ENCODE measurements at places on chromosomes 5 and 9. TPM values are rescaled to one million over a fixed set of nuclear protein-coding genes. Genes with fewer than 3 reads are reported as not detected.
A peak's percentile ranks its signal among the peaks of the same experiment; 100 is the strongest.

- H3K4me1 ChIP-seq: no peaks in the 10 kb centered on the region
- H3K4me3 ChIP-seq: no peak overlapping the region
- no peaks in the 10 kb centered on the region for H3K27me3 ChIP-seq
- DNase-seq: no peak
Observed at GRCh38 chr9:10875752-10876151, 262.9 kb upstream of the PTPRD start.

- no peak overlapping the region for H3K27ac ChIP-seq
- DNase-seq: no peak
- H3K4me1 ChIP-seq: no peaks in the 10 kb centered on the region
- no peaks in the 10 kb centered on the region for H3K36me3 ChIP-seq
- H3K4me3 ChIP-seq: no peak overlapping the region
Observed at GRCh38 chr9:4515958-4516375, 25.7 kb downstream of the SLC1A1 start.

GRCh38 chr5:96758621-96759020, 49.1 kb downstream of the ERAP1 start:
- H3K4me1 ChIP-seq: no peaks in the 10 kb centered on the region
- no peak overlapping the region for H3K27ac ChIP-seq
- DNase-seq: no peak
- peaks cover 98% of the 10 kb centered on the region for H3K36me3 ChIP-seq
- no peak overlapping the region for H3K4me3 ChIP-seq
- no peaks in the 10 kb centered on the region for H3K27me3 ChIP-seq

DNA sequence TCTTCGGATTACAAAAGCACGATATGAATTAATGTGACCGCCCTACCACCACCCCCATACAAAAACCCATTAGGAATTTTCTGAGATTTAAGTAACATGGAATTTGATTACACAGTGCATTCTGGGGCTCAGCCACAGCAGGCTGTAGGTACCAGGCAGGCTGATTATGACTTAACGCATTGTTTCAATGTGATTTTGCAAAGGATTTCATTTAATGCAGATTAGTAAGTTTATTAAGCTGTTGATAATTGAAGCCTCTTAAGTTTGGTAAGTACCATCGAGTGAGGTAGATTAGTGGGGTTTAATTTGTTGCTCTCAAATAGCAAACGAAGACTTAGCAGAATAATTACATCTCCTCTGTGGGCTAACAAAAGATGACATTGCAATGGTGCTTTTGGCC, 240.1 kb downstream of the TRPM3 start:
- no peaks in the 10 kb centered on the region for H3K4me1 ChIP-seq
- no peak for DNase-seq
- H3K4me3 ChIP-seq: no peak overlapping the region
- H3K27me3 ChIP-seq: no peaks in the 10 kb centered on the region
- H3K36me3 ChIP-seq: no peaks in the 10 kb centered on the region
- no peak overlapping the region for H3K27ac ChIP-seq

DNA sequence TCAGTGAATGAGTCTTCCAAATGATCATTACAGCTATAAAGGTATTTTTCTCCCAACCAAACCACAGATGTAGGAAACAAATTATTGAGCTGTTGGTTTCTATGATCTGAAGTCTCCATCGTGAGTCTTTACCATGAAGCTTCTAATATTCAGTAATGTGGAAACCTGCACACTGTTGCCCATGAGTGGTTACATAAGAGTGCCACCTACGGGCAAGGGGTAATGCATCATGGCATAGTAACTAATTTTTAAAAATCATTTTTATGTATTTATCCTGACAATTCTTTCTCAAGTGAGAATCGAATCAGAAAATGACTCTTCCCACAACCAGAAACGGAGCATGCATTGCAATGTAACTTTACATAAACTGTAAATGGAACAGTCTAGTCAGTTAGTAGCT, 282.5 kb upstream of the SMARCA2 start:
- no peak overlapping the region for H3K27ac ChIP-seq
- no peaks in the 10 kb centered on the region for H3K27me3 ChIP-seq
- H3K36me3 ChIP-seq: no peaks in the 10 kb centered on the region

DNA sequence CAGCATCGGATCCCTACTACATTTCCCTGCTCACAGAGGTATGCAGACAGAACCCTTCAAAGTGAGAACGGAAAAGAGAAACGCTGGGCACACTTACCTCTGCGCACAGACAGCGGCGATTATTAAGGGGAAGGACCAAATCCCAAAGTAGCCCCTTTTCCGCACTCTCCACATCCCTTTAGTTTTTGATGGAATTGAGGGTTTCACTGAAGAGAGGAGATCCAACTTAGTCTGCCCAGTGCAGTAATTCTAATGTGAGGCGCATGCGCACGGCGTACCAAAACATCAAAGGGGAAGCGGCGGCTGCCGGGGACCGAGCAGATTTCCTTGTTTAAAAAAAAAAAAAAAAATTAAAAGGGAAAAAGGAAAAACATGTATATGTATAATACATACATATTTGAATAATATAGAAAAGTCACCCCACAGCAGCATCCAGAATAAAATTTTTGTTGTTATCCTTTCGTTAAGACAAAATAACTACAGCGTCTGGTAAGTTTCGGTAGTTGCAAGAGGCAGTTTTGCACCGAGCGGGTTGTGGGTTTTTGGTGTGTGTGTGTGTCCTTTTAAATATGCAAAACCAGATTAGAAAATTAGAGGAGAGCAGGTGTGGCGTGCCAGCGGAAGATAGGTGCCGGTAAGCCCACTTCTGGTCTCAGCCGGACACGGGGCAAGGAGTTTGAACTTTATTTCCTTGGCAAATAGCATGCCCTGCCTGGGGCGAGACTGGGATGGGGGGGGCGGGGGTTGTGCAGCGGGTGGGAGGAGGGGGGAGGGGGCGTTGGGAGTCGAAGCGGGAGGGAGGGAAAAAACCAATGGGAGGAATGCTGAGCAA, at the start of gene GABRB2:
Gene GABRB2 (minus strand): TSS at position 256 of the 832 bp plus-strand sequence. CDS start 82 bp downstream, at position 174.
- peak; percentile 30 for DNase-seq
- H3K4me1 ChIP-seq: peaks cover 15% of the 10 kb centered on the region
- H3K4me3 ChIP-seq: peak within 1 kb of the TSS; percentile 49

DNA sequence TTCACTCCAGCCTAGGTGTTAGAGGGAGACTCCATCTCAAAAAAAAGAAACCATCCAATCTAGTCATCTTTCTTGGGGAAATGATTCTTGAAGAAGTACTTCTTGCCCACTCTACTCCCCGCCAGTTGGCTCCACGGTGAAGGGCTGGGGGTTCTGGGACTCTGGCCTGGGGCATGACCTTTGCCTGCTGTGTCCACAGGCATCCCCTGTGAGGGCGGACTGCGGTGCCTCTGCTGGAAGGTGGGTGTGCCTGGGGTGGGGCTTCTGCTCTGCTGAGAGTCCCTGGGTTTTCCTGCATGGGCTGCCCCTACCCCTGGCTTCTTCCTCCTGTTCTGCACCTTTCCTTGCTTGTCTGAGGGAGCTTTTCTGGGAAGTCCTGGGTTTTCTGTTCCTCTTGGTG, 3.5 kb downstream of the TBC1D13 start:
- H3K4me1 ChIP-seq: peaks cover 13% of the 10 kb centered on the region
- H3K27ac ChIP-seq: no peak overlapping the region
- no peak for DNase-seq
- H3K27me3 ChIP-seq: no peaks in the 10 kb centered on the region
- no peak overlapping the region for H3K4me3 ChIP-seq
- peaks cover 13% of the 10 kb centered on the region for H3K36me3 ChIP-seq

DNA sequence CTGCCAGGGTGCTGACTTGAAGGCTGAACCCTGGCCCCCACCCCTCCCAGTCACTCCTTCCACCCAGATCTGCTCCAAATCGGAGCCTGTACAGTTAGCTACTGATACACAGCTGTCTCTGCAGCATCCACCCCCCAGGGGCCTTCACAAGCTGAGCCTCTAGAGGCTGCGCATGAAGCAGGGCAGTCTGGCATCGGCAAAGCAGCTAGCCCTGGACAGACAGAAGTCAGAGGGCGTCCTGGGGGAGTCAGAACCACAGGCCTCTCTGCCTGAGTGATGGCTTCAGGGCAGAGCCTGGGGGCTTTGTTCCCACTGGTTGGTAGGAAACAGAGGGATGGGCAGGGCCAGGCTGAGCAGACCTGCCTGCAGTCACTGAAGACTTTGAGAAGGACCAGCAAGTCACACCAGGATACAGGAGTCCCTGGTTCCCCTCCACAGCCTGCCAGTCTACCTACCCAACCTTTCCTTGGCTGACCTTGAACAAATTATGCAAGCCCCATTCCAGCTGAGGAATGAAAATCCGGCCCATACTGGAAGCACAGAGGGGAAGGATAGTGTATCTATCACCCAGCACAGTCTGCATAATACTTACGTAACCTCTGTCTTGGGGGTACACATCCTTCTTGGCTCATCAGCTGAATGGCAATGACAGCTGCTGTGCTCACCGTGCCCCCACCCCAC, 8.8 kb downstream of the VDAC1 start:
- no peaks in the 10 kb centered on the region for H3K36me3 ChIP-seq
- H3K27me3 ChIP-seq: no peaks in the 10 kb centered on the region
- no peak for DNase-seq
- no peak overlapping the region for H3K4me3 ChIP-seq
- H3K27ac ChIP-seq: no peak overlapping the region
- H3K4me1 ChIP-seq: peaks cover 47% of the 10 kb centered on the region

DNA sequence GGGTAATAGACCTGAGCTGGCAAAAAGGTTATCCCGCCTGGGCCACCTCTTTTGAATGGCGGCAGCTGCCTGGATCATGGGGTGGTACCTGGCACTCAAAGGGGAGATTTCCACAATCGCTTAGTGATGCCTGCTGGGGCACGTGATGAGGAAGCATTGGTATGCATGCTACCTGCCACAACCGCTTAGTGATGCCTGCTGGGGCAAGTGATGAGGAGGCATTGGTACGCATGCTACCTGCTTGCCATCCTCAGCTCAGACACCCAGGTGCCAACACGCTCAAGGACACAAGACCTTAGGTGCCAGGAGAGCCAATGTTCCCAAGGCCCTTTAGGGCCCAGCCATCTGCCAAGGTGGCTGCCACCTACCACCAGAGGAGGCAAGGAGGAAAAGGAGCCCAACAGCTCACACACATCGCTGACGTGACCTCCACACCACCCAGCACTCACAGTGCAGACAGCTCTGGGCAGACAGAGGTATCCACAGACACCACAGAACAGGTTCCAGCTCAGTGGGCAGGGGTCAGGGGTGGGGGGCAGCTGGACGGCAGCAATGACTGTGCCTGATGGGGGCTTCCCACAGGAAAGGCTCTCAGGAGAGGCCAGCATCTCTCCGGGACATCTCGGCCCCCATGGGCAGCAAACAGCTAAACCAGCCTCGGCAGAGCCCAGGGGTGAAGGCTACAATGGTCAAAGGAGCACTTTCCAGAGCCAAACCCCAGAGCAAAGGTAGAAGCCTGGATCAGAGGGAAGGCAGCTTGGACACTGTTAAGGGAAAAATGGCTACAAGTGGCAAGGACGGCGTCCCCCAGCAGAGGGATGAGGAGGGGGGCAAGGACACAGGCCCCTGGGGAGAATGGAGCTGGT, 43.0 kb upstream of the SARDH start:
- peaks cover 58% of the 10 kb centered on the region for H3K36me3 ChIP-seq
- no peak overlapping the region for H3K27ac ChIP-seq
- H3K4me1 ChIP-seq: no peaks in the 10 kb centered on the region
- no peaks in the 10 kb centered on the region for H3K27me3 ChIP-seq
- no peak overlapping the region for H3K4me3 ChIP-seq

DNA sequence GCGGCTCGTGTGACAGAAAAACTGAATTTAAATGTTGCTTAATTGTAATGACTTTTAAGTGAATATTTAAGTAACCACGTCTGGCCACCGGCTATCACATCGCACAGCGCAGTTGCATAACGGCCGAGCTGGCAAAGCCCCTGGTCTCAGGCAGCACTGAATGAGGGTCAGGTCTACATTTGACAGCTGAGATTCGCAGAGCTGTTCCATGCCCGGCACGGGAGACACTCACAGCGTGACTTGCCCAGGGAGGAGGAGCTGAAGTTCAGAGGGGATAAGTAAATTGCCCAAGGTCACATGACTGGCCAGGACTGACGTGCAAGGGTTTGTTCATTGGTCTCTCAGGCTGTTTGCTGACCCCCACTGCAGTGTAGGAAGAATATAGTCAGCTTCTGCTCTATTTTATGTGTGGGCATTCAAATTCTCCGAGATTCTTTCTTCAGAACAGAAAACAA, 17.4 kb upstream of the COL5A1 start:
- H3K36me3 ChIP-seq: no peaks in the 10 kb centered on the region
- H3K4me1 ChIP-seq: no peaks in the 10 kb centered on the region
- peak; percentile 15 for DNase-seq
- no peak overlapping the region for H3K27ac ChIP-seq
- no peak overlapping the region for H3K4me3 ChIP-seq

DNA sequence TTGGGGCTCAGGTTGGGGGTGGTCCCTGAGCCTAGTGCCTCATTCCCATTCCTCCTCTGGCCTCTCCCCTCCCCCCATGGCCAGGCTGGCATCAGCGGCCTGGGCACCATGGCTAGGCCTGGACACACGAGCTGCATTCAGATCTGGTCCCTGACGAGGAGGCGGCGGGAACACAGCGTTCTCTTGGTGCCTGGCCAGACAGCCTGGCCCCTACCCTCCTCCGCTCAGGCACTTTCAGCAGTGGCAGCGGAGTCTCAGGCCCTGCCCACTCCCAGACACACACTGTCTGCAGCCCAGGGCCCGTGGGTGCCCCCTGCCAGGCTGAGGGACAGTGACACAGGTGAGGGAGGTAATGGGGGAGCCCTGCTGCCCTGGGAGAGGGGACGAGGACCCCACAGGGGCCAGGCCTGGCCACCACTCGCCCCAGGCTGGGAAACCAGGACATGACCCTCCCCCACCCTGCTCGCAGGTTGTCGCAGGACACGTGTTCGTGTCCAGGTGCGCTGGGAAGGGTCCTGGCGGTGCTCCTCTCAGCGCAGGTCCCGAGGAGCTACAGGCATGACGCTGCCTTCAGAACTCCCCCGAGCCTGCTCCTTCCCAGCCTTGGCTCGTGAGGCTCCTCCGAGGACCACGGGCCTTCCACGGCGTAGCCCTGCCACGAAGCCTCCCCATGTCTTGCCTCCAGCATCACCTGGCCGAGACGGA, 19.9 kb upstream of the UBAC1 start:
- DNase-seq: no peak
- no peak overlapping the region for H3K4me3 ChIP-seq
- H3K27me3 ChIP-seq: no peaks in the 10 kb centered on the region
- H3K27ac ChIP-seq: no peak overlapping the region

- no peaks in the 10 kb centered on the region for H3K36me3 ChIP-seq
- H3K4me3 ChIP-seq: no peak overlapping the region
- DNase-seq: no peak
Observed at GRCh38 chr5:170418736-170419135, 29.6 kb upstream of the KCNMB1 start.

GRCh38 chr5:50878470-50878869, 212.0 kb downstream of the PARP8 start:
- no peaks in the 10 kb centered on the region for H3K27me3 ChIP-seq
- no peak overlapping the region for H3K4me3 ChIP-seq
- H3K4me1 ChIP-seq: peaks cover 8% of the 10 kb centered on the region
- no peak for DNase-seq

- no peak for DNase-seq
- no peaks in the 10 kb centered on the region for H3K4me1 ChIP-seq
- no peak overlapping the region for H3K27ac ChIP-seq
- H3K27me3 ChIP-seq: no peaks in the 10 kb centered on the region
- H3K4me3 ChIP-seq: no peak overlapping the region
Observed at GRCh38 chr9:75907329-75907728, 16.9 kb downstream of the PCSK5 start.

Gene PTGER4
- total RNA-seq: 64.1 TPM

Gene CORO2A
- 22.8 TPM for total RNA-seq

Gene PCDHB1
- 0.30 TPM for total RNA-seq

Gene HEMGN
- total RNA-seq: 0.57 TPM

Gene CYLC2
- total RNA-seq: not detected

Gene TMEM252
- not detected for total RNA-seq

Gene CNTNAP3B
- total RNA-seq: 19.9 TPM

Gene PCDHGB3
- total RNA-seq: 1.3 TPM

Gene C5orf58
- total RNA-seq: not detected

Data from upper lobe of left lung (tissue), 6 donors.